ENCODE measurements at places on chromosomes 16 and 17.

GRCh38 chr17:48539177-48539576 is 5.7 kb downstream of the HOXB2 start:
- no peak for DNase-seq

GRCh38 chr17:21004016-21004930 is 38.5 kb downstream of the USP22 start:
- DNase-seq: no peak

DNA sequence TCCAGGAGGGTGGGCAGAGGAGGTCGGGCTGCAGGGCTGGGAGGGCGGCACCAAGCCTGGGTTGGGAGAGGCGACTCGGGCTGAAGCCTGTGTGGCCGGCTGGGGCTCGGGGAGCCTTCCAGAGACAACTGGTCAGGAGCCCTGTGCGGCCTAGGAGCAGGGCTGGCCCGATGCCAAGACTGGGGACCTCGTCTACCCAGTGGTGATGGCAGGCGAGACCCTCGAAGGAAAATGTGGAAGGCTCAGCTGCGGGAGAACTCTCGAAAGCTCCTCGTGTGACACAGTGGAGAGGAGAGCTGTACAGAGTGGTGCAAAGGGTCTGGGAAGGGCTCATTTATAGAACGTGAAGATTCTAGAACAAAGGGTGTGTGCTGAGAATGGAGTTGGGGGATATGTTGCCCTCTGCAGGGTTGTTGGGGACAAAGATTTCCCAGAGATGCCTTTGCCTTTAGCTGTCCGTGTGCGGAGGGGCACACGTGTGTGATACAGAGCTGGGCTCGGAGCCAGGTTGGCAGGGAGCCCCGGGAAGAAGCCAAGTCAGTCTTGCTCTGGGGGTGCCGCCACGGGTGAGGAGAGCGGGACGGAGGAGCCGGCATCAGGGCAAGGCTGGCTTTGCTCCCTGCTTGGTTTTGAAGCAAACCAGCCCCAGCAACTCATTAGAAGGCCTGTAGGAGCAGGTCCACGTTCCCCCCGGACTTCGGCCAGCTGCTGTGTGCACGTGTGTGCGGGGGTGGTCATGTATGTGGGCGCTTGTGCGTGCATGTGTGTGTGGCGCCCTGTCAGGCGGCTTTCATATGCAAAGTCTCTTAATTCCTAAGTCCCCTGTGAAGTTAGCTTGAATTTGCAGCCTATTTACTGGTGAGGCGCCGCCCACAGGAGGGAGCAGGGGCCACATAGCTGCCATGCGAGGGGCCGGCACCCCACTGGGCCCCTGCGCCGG is 132.4 kb upstream of the CHMP6 start:
- no peak for DNase-seq

DNA sequence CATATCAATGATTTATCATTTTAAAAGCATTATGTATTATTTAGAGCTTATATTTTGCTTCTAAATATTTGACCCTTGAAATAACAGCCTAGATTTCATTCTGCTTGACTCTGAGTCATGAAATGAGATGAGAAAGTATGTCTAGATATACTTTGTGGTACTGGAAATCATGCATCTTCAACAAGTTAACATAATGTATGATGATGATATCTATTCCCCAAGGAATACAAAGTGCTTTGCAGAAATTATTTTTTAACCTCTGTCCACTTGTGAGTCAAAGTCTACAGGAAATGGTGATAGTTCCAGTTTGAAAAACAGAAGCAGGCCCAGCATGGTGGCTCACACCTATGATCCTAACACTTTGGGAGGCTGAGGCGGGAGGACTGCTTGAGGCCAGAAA is 36.1 kb downstream of the GOSR1 start:
- DNase-seq: no peak

Data from right renal pelvis (tissue), 4 donors.